CD14-positive monocyte (primary cell): ENCODE measurements at places on chromosomes 4 and X.

- peak; percentile 97 for DNase-seq
Observed at GRCh38 chr4:118834960-118835569, 861 bp downstream of the SEC24D start.

DNA sequence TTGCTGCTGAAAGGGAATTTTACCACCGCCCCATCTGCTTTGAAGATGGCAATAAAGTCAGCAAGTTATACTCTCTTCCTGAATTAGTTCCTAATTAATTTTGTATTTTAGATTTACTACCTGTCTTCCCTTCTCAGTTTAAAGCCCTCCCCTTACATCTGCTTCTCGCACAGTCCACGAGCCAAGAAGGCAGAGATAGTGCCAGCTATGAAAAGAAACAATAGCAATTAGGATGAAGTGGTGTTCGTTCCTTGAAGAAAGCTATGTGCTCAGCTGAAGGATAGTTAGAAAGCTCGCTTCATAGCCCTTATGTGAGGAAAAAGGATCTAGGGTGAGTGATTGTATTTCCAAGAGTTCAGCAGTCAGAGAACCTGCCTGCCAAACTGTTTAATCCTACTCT is 1678.8 kb upstream of the TENM3 start:
- DNase-seq: no peak

DNA sequence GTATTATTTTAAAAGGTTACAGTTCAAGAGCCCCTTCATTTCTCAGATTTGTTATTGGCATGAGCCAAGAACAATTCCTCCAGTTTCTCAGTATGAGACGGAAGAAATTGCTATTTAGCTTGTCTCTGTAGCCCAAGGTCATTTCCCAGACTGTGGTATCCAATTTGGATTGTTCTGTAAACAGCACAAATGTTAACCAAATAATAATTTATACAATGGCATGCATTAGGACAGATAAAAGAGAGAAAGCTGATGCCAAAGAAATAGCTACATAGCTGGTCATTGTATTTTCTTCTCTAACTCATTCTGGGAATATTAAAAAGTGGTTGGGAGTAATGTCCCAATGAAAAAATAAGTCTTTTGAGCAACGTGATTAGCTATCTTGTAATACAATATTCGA is 134.6 kb upstream of the NPY2R start:
- no peak for DNase-seq

GRCh38 chr4:9877123-9877522 is 95.7 kb downstream of the DRD5 start:
- DNase-seq: no peak

- DNase-seq: peak; percentile 27
Observed at GRCh38 chrX:147875866-147876596, 35.7 kb upstream of the FMR1 start.

DNA sequence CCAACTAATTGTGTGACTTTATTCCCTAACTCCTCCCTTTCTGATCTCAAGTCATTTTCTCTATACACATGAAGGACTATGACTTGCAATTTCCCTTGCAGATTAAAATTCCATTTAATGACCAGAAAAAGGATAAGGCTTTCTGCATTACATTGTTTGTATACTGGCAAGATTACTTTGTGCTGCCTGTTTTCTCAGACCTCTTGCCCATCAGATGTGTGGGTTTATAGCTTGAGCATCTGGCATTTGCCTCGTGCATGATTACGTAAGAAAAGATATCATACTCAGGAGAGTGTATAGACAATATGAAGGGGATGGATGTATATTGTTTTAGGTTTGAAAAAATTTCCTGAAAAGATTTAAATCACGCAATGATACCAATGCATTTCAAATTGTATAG is 593.8 kb upstream of the SLIT2 start:
- DNase-seq: no peak

DNA sequence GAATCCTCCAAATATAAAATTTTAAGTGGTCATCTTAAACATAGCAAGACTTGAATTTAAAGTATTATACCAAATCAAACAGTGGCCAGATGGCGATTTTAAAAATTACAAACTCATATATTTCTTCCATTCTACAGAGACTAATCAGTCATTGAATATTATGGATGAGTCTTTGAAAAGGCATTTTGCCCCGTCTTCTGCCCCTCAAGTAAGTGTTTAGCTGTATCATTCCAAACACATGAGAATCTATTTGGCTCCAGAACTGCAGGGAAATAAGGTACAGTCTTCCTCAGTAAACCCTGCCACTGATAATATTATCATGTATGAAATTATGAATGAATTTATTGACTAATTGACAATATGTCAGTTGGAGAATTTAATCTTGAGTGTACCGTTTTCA is 191.0 kb downstream of the SLC7A11 start:
- DNase-seq: no peak

GRCh38 chr4:141657550-141658250 is 21.3 kb downstream of the IL15 start:
- peak; percentile 55 for DNase-seq

DNA sequence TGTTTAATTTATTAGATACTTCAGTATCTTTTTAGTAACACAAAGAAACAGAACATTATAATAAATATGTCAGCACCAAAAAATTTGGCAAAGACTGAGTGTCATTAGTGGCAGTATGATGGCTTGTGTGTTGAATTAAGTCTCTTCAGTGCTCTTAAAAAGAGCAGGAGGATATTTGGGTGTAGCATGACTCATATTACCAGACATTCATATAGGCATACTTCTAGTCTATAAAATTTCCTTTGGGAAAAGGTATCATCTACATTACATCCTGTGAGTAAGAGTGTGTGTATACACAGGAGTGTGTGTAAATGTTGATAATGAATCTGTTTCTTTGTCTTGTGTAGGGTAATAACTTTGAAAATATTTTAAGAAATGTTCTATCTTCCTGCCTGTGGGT is 135.7 kb downstream of the CNKSR2 start:
- DNase-seq: no peak

DNA sequence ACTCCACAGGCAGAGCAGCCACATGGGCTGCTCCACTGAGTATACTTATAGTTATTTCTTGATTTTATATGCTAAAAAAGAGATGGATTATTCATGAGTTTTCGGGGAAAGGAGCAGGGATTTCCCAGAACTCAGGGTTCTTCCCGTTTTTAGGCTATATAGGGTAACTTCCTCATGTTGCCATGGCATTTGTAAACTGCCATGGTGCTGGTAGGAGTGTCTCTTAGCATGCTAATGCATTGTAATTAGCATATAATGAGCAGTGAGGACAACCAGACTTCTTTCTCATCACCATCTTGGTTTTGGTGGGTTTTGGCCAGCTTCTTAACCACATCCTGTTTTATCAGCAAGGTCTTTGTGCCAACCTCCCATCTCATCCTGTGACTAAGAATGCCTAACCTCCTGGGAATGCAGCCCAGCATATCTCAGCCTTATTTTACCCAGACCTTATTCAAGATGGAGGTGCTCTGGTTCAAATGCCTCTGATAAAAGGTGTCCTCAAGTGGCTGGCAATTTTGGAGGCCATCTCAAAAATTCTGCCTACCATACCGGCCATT is 213.0 kb upstream of the VEGFC start:
- DNase-seq: no peak
